NCI-H2029 (cell line): ENCODE measurements at places on chromosomes 13 and 19.

DNA sequence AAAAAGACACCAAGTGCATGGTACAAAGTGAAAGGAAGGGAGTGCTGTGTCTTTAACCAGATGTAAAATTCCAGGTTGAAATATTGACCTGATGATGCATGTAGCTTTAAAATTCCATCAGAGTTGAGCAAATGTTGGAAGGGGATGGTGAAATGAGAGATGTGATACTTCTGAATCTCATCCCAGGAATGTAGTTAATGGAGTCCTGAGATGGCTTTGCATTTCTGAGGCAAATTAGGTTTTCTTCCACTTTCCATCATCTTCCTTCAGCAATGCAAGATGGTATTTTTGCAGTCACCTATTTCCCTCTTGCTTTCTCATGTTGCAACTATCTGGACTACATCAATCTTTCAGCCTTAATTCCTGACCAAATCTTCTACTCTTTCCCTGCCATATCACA, 194.1 kb upstream of the MIR17HG start:
- no peak for DNase-seq

GRCh38 chr13:45851956-45852355, 403 bp upstream of the SIAH3 start:
- DNase-seq = no peak

DNA sequence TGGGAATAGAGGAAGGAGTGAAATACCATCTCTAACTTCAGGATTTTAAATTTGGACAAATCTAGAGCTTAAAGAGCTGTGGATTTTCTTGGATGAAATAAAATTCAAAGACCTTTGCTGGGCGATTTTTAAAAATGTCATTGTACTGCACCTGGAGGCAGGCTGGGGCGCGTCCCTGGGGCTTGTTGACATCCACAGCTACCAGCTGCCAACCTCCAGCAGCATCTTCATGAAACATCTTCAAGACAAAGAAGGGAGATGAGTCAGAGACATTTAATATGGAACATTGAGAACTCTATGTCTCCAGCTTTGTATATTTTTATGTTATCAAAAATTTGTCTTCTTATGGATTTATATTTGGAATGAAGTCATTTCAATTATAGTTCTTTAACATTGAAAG, 132.5 kb downstream of the NALCN start:
- no peak for DNase-seq

DNA sequence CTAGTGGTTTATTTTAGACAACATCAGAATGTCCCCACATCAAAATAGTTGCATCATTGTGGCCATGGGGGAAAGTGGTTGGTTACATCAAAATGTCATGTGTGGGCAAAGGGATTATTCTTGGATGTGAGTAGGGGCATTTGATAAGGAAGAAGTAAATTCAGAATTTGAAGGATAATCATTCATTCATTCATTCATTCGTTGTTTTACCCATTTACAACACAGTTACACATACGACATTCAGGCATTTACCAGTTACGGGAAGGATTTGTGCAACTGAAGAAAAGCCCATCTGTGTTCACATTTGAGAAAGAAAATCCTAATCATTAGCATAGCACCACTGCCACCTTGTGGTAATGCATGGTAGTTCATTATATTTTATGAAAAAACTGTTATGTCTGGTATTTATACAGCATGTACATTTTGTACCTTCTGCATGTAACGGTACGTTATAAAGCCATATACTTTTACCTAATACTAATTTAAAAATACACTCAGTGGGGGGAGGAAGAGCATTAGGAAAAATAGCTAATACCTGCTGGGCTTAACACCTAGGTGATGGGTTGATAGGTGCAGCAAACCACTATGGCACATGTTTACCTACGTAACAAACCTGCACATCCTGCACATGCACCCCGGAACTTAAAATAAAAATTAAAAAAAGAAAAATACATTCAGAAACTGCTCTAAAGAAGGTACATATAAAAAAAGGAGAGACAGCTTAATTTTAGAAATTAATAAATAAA, 62.1 kb downstream of the DGKH start:
- no peak for DNase-seq

- DNase-seq = no peak
These were observed 10.3 kb downstream of the GNA15 start for GRCh38 chr19:3145909-3146676.

DNA sequence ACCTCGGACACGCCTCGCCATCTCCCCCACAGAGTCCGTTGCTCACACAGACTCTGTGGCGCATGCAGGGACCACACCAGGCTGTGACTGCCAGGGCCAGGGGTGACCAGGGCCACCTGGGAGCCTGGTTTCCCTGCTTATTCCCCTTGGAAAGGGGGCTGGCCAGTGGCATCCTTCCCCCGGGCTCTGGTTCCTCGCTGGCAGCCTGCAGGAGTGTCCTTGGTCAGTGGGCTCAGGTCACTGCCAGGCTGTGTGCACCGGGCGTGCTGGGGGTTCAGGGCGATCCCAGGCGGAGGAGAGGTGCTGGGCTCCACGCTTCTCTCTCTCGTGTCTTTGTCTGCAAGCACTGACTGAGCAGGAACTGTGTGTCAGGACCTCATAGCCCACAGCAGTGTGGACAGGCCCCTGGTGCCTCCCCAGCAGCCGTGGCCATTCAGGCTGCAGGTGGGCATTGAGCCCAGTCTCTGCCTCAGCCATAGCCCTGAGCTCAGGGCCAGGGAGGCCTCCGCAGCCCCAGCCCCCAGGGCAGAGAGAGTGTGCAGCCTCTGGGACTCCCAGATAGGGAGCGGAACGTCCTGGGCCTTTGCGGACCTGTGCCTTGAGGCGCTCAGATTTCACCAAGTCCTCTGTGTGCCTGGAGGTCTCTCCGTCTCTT, 6.5 kb downstream of the PIAS4 start:
- DNase-seq = no peak

GRCh38 chr13:58882516-58882915, 1251.0 kb downstream of the PCDH17 start:
- DNase-seq = no peak

DNA sequence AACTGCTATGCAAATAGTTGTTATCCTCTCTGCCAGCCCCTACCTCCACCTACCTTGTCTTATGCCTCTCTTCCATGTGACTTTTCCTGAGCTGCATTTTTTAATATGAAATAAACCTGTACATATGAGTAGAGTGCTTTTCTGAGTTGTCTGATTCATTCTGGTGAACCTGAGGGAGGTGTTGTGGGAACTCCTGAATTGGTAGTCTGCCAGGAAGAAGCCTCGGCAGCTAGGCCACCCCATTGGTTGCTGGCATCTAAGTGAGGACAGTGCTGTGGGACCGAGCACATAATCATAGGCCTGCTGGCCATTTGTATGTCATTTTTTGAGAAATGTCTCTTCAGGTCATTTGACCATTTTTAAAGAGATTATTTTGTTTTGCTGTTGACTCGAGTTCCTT, 1146.8 kb downstream of the UQCRFS1 start:
- no peak for DNase-seq

GRCh38 chr19:13604902-13605586, 98.8 kb upstream of the CACNA1A start:
- DNase-seq = no peak

DNA sequence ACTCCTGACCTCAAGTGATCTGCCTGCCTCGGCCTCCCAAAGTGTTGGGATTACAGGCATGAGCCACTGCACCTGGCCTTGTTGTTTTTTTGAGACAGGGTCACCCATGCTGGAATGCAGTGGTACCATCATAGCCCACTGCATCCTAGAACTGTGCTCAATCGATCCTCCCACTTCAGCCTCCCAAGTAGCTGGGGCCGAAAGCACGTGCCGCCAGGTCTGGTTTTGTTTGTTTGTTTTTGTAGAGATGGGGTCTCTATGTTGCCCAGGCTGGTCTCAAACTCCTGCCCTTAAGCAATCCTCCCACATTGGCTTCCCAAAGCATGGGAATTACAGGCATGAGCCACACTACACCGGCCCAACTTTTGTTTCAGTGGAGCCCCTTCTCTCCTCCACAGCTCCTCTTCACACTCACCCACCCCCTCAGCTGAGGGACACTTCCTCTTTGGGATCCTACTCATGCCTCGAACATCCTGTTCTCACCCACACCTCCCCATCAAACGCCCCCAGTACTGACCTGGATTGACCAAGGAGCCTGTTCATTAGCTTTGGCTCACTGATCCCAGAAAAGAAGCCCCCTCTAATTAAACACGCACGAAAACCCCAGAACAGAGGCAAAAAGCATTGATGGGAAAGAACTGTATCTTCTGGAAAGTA, 12.8 kb upstream of the CERS4 start:
- no peak for DNase-seq

GRCh38 chr13:66665991-66666390, 564.1 kb downstream of the PCDH9 start:
- peak; percentile 5 for DNase-seq

GRCh38 chr13:113597391-113598080, 13.0 kb downstream of the TFDP1 start:
- no peak for DNase-seq

DNA sequence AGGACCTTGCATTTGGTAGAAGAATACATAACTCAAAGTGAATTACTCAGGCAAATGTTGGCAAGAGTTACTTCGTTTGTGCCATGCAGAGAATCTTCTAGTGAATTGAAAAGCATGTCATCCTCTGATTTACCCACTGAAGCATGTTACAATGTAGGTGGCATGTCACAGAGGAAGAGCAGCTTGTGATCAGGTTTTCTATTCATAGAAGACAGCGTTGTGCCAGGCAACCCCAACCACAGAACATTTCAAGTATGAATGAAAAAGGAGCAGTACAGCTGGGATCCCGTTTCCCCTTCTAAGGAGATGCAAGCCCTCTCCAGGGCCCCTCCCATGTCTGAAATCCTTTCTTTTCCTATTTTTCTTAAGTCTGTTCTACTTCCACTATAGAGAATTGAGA, 6.0 kb upstream of the KATNAL1 start:
- no peak for DNase-seq

GRCh38 chr13:99987154-99988019, 5.8 kb downstream of the ZIC2 start:
- no peak for DNase-seq

GRCh38 chr13:28166257-28166656, 27.9 kb downstream of the PAN3 start:
- no peak for DNase-seq

DNA sequence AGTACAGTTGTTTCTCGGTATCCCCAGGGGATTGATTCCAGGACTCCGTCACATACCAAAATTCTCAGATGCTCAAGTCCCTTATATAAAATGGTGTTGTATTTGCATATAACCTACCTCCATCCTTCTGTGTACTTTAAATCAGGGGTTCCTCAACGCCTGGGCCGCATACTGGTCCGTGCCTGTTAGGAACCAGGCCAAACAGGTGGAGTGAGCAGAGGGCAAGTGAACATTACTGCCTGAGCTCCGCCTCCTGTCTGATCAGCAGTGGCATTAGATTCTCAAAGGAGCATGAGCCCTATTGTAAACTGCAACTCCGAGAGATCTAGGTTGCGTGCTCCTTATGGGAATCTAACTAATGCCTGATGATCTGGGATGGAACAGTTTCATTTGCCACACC, 42.2 kb upstream of the KCTD4 start:
- no peak for DNase-seq

DNA sequence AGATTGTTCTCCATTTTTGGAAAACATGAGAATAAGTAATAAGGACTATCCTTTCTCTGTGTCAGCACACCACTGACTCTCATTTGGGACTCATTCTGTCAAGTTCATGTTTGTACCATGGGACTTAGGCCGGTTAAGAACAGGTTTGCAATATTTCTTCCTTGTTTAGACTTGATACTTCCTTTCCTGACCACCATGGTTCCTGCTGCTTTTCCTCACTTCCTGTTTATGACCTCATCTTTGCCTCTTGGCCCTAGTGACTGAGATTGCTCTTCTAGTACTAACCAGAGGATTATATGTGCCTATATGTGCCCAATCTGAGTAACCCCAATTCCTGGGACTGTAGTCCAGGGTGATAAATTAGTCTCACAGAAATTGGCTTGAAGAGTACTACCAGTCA, 32.5 kb upstream of the NDFIP2 start:
- no peak for DNase-seq
